CD14-positive monocyte (primary cell): ENCODE measurements at places on chromosomes 12 and 14. TPM values are rescaled to one million over a fixed set of nuclear protein-coding genes. Genes with fewer than 3 reads are reported as not detected.
A peak's percentile ranks its signal among the peaks of the same experiment; 100 is the strongest.

- no peak for DNase-seq
- peaks cover 22% of the 10 kb centered on the region for H3K4me1 ChIP-seq
- H3K27me3 ChIP-seq = no peaks in the 10 kb centered on the region
These were observed 439 bp downstream of the GOLGA5 start for GRCh38 chr14:92794547-92794941.

GRCh38 chr12:29427964-29428363, 47.0 kb upstream of the ERGIC2 start:
- peak overlapping the region; percentile 85 for H3K27ac ChIP-seq
- peak overlapping the region; percentile 34 for H3K4me3 ChIP-seq
- peak; percentile 59 for DNase-seq
- H3K4me1 ChIP-seq = peaks cover 33% of the 10 kb centered on the region
- H3K36me3 ChIP-seq = no peaks in the 10 kb centered on the region

HELB gene
- polyA plus RNA-seq = 0.88 and 3.4 TPM in 2 replicates

PLCZ1 gene
- polyA plus RNA-seq = not detected in 2 replicates

CMKLR1 gene
- polyA plus RNA-seq = 7.9 TPM
